ENCODE measurements at places on chromosomes 1 and 21.

GRCh38 chr1:6743189-6744101 lies 41.8 kb upstream of the CAMTA1 start:
- no peak for DNase-seq

DNA sequence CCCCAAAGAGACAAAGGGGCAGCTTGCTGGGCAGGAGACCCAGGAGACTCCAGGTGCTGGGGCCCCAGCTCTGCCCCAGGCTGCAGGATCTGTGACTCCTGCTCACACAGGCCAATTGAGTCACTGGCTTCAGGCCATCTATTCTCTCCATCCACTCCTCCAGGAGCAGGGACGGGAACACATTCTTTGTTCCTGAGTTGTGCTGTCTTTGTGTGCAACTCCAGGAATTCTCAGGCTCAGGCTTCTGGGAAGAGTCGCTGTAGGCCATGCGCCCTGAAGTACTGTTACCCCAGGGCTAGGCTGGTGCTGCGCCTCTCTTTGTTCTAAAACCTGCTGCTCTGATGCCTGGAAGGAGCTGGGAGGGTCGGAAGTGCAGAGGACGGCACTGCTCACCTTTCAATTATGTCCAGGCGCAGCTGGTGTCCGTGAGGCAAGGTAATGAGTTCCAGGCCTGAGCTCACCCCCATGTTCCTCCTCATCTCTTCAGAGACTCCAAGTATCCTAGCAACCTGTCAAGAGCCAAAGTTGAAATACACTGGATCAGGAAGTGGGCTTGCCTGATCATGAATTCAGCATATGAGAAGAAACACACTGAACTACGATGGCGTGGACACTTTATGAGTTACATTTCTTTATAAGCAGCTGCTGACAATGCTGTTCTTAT lies 105.9 kb downstream of the BCAR3 start:
- no peak for DNase-seq

- peak; percentile 58 for DNase-seq
Measured at GRCh38 chr21:43740497-43741156, 21.7 kb downstream of the PDXK start.

- no peak for DNase-seq
Measured at GRCh38 chr1:83626603-83627002, 372.3 kb downstream of the TTLL7 start.

DNA sequence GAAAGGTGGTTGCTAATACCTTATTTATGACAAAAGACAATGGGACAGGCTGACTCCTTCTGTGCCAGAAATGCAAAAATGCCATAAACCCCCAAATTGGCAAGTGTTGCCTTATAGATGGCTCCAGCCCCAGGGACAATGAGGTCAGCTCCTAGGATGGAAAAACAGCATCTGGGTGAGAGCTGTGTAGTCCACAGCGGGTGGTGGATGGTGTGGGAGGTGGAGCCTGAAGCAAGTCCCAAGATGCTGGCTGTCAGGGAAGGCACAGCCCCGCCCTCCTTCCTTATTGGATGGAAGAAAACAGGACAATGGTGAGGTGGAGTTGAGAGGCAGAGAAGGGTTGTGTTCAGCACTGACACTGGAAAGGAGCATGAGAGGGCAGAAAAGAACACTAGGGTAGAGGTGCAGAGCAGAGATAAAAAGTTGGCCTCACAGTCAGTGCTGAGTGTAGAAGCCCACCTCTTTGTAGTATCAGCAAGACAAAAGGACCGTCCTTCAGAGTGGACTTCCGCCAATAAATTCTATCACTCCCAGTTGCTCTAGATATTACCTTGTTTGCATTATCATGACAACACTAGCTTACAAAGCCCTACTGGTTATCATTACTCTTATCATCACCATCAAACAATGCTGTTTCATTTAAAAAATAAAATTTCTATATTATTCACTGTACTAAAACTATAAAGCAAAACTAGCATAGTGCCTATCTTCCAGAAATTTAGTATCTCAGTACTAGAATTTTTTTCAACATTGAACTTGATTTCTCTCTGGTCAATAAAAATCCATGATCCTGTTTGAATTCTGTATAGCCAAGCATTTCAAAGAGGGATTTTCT lies 3.7 kb upstream of the SDE2 start:
- DNase-seq = peak; percentile 25

DNA sequence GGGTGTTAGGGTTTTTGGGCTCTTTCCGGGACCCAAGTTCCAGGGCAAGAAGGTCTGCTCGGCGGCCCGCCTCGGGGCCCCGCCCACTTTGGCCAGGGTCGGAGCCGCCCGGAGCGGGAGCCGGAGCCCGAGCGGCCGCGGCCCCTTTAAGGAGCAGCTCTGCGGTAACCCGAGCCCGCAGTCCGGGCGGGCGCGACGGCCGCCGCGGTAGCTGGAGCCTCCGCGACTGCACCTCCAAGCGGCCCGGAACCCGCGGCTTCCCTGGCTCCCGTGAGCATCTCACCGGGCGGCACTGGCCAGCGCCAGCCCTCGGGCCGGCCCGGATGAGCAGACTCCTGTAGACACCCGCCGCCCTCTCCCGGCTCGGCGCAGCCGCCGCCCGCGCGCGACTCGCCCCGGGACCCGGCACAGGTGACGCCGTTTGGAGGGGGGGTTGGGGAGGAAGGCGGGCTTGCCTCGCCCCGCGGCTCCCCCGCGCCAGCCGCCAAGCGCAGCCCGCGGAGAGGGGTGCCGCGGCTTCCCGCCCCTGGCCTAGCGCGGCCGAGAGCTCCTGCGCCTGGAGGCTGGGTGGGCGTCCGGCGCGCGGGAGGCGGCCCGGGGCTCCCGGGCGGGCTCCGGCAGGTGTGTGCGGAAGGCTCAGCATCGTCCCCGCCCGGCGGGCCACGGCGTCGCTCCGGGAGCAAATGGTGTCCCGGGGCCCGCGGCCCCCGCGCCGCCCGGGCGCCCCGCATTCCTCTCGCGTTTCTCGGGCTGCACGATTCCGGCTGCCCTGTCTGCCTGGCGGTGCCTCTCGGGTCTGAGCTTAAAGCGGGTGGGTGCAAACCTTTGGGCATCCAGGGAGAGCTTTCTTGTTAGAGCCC lies at the start of gene TLCD4:
Gene TLCD4, plus strand, starts transcription at position 149 of the 860 bp plus-strand sequence. CDS start 26,547 bp downstream, outside the sequence.
- DNase-seq = peak; percentile 53

DNA sequence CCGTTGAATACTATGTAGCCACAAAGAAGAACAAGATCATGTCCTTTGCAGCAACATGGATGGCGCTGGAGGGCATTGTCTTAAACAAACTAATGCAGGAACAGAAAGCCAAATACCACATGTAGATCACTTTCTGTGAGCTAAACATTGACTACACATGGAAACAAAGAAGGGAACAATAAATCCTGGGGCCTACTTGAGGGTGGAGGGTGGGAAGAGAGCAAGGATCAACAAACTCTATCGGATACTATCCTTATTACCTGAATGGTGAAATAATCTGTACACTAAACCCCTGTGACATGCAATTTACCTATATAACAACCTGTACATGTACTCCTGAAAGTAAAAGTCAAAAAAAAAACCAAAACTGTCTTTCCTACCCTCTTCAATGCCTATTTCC lies 40.8 kb upstream of the CD55 start:
- no peak for DNase-seq

DNA sequence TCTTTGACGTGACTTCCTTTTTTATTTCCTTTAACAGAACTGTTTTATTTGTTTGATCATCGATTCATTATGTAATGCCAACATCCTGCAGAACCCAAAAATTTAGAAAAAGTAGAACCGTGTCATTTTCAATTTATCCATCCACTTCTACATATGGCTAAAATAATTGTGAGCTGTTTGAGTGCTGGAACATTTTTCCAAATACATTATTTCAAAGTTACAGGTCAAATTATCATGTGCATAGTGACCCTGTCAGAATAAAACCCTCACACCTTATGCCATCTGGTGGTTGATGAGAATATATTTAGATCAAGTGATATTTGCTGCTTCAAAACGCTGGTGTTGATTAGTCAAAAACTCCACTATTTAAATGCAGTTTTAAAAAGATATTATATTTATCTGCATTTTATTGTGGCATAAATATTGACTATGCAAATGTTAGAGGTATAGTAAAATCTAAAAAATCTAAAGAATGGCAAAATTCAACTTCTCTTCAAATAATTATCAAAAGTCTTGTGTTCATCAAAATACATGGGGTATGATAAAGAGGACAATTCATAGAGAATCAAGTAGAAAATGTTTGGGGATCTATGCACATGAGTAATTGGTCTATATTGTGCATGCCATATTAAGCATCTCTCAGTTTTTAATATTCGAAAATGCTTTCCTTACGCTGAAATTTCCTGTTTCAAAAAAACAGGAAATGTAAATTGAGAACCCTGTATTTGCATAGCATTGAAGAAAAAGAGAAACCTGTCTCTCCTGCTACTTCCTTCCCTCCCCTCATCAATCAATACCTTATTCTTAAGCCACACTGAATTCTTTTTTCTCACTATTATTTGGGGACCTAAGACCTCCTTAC lies 39.7 kb downstream of the UBE2U start:
- no peak for DNase-seq

DNA sequence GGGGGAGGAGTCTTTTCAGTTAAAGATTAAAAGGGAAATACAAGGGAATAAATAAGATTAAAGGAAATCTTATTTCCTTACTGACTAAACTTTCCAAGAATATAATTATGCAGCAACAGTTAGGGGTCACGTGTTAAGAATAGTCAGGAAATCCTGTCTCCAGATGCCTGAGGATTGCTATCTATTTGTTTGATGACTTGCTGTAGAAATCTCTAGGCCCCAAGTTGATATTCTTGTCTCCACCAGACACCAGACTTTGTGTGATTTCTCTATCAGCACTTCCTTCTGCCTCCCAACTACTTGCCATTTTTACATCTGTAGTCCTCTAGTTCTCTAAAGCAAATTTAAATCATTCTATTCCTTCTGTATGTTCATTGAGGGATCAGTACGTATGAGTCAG lies 77.5 kb downstream of the RPAP2 start:
- DNase-seq = no peak

DNA sequence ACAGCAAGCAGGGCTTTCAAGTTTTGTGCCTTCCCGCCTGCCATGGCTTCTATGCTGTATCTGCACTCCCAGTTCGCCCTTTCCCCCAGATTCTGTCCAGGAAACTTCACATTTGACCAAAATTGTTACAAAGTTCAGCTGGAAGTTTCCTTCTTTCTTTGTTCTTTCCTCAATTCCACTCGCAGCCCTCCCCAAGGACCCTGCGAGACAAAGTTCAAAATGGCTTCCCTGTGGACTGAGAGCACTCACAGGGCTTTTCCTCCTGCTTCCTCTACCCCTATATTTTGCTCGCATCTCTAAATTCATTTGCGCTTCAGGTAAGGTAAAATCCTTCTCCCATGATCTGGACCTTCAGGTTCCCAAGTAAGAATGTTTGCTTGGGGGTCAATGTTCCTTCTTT lies 1348.4 kb upstream of the B3GALT2 start:
- no peak for DNase-seq

DNA sequence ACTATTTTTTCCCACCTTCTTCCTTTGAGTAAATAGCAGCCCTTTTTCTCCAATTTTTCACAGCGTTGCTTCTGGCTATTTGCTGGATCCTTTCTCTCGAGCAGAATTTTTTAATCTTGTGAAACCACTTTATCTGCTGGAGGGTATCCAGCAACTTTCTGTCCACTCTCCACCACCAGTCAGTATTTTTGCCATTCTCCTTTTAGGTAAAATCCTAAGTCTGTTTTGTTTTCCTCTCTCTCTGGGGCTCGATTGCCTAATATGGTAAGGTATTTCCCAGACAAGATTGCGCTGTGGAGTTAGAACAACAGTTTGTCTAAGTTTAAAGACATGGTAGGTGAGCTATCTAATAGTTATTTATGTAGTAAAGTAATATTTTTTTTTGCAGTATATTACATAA lies 156.9 kb downstream of the PPP1R12B start:
- DNase-seq = no peak

- no peak for DNase-seq
Measured at GRCh38 chr1:67732750-67733151, 47.8 kb downstream of the GADD45A start.

- DNase-seq = no peak
Measured at GRCh38 chr1:172585861-172586260, 52.9 kb downstream of the SUCO start.

DNA sequence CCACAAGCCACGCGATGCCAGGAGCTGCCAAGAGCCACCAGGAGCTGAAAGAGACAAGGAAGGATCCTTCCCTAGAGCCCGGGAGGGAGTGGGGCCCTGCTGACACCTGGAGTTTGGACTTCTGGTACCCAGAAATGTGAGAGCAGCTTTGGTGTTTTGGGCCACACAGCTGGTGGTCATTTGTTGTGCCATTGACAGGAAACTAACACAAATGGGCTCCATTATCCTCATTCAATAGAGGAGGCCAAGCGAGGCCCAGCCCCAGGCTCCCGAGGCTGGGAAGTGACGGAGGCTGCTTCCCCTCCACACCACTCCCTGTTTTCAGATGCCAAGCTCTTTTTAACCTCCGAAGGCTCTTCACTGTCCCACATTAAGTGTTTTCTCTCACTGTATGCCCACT lies 25.5 kb downstream of the DHRS3 start:
- DNase-seq = no peak

- no peak for DNase-seq
Measured at GRCh38 chr1:89816366-89816765, 4.5 kb upstream of the LRRC8D start.

- no peak for DNase-seq
Measured at GRCh38 chr1:38997901-38998190, 6.8 kb downstream of the AKIRIN1 start.

DNA sequence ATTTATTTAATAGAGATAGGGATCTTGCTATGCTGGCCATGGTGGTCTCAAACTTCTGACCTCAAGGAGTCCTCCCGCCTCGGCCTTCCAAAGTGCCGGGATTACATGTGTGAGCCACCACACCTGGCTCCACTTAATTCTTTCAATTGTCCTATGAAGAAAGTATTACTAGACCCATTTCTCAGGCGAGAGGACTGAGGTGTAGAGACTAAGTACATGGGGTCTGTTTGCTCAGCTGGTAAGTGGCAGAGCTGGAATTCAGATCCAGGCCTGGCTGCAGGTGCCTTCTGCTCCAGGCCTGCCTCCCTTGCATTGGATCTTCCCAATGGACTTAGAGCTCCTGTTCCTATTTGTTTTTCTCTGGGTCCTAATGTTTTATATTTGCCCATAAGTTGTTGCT lies 55.5 kb downstream of the HTR6 start:
- DNase-seq = no peak

- DNase-seq = no peak
Measured at GRCh38 chr1:192256674-192257334, 60.0 kb upstream of the RGS21 start.

GRCh38 chr1:53850082-53850673 lies 12.1 kb upstream of the NDC1 start:
- no peak for DNase-seq

DNA sequence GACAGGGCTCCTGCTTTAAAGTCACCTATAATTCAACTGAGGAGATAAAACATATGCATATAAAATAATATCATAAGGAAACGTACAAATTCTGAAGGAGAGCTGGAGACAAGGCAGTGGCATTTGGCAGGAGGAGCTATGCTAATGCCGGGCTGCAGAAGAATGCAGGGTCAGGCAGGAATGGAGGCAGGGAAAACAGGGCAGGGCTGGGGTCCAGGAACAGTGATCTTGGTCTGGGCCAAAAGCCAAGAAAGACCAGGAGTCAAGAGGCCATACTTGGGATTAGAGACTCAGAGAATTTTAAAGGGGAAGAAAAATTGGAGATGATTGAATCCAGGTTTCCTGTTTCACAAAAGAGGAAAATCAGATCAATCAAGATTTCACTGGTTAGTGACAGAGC lies 20.0 kb upstream of the BRDT start:
- no peak for DNase-seq

All from T1000 (cell line).